ENCODE measurements at places on chromosomes 1 and 21.
A peak's percentile ranks its signal among the peaks of the same experiment; 100 is the strongest.

DNA sequence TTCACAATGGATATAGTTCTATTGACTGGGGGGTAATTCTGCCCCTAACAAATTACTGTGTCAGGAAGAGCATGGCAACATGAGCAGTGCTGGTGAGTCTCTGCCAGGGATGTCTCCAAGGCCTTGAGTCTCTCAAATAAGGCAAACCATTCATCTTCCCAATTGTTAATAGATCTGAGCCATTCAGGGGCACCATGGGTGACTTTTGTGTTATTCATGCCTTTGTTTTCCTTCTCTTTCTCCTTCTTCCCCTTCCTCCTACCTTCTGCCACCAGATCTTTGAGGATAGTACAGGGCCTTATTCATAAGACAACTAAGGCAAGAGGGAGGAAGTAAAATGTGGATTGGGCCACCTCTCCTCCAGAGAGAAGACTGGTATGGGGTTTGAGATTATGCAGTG, at the start of gene RGSL1:
Gene RGSL1, plus strand, starts transcription at position 60 of the 400 bp plus-strand sequence. Its CDS starts 20 bp downstream, at position 80.
- DNase-seq, result no peak

GRCh38 chr1:222987674-222988076, 155.4 kb downstream of the TLR5 start:
- no peak for DNase-seq

DNA sequence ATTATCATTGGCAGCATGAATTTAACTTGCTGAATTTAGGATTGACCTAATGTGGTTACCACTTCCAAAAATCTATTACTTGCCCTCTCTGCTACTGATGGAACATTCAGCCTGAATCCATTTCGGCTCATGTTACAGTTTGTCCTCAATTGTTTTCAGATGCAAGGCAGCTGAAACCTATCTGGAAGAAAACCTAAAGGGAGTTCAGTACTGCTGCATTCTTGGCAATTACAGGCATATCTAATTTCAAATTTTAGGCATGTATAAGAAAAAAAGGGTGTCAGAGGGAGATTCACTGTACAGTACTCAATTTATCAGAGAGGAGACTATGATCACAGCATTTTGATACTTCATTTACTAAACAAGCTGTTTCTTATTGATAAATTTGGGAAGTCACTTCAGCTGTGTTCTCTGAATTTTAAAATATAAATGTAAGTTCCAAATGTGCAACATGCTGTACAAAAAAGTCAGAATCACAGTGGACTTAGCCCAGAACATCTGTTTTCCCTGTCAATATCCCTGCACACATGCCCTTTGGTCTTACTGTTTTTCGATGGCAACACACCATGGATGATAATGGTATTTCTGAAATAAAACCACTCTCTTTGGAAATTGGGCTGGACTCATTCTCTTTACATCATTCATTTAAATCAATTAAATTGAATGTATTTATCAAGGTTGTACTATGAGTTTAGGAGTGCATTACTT, 651.6 kb upstream of the ADGRL4 start:
- DNase-seq, result no peak

GRCh38 chr1:5648410-5649165, 343.6 kb downstream of the NPHP4 start:
- DNase-seq, result peak; percentile 38

DNA sequence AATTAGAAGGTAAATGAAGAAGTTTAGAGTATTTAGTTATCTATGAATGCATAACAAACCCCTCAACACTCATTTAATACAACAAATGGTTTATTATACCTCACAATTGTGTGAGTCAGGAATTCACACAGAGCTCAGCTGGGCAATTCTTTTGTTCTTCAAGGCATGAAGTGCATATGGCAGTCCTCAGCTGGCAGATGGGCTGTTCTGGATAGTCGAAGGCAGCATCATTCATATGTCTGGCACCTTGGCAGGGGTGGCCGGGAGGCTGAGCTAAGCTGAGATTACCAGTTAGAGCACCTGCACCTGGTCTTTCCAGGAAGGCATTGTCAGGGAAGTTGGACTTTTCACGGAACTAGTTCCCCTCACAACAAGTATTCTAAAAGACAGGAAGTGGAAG, 286.2 kb upstream of the DUSP10 start:
- DNase-seq, result no peak

DNA sequence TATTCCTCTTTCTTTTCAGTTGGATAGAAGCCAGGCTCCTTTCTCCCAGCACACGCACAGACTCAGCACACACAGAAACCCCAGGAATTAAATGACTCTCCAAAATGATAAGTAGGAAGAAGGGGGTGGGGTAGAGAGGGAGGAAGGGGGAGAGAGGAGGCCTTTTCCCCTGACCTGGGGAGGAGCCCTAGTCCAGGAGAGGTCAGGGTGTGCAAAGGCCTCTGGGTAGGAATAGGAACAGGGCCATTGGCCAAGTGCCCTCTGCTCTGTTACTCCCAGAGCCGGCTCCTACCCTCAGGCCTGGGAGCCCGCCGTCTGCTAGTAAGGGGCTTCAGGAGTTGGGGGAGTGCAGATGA, 35.6 kb upstream of the PUM1 start:
- DNase-seq, result peak; percentile 12

DNA sequence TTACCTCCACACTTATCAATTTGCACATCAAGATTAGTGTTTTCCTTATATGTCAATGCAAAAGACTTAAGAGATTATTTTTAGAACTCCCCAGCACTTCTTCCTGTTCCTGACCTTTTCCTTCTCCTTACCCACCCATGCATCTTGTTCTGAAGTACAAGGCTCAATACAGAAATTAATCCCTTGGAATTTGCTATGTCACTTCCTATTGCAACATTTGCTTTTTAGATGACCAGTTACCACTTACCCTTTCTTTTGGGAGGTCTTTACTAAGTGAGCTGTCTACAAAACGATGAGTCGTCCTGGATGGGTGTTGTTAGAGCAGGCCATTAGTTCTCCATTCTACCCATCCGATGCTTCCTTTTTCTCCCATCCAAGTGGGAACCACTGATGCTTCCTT, 221.2 kb downstream of the FMN2 start:
- peak; percentile 15 for DNase-seq

All from NB4 (cell line).